Stimulated activated CD8-positive, alpha-beta memory T cell treated with anti-CD3 and anti-CD28 coated beads, Interleukin-7, amount 100 ng/mL, for 24 hours (primary cell): ENCODE measurements at places on chromosomes 3 and 15.
A peak's percentile ranks its signal among the peaks of the same experiment; 100 is the strongest.

DNA sequence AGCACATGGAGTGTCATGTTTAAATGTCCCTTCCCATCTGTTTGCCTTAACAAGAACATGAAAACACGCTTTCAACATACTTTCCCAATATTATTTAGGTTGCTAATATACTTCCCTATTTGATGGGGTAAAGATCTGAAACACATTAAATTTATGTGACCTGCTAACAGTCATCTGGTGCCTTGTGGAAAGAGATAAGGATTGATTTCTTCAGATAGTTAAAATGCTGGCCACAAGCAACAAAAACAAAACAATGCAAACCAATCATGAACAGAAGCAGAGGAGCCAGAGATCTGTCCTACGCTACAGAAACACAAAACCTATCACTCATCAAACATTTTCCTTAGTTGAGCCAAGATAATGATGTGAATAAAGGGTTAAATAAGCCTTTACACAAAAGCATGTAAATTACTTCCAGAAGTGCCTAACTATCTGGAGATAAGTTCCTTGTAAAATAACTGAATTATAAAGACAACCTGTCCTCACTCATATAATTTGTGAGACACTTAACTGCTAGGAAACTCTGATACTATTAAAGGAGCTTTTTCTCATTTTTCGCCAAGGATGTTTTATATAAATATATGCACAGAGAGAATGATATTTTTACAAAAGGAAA, 109.9 kb downstream of the NSUN3 start:
- no peak for DNase-seq

GRCh38 chr15:88393719-88394519, 73.3 kb downstream of the MRPL46 start:
- DNase-seq: no peak

GRCh38 chr3:79418855-79419621, 348.8 kb downstream of the ROBO1 start:
- no peak for DNase-seq

DNA sequence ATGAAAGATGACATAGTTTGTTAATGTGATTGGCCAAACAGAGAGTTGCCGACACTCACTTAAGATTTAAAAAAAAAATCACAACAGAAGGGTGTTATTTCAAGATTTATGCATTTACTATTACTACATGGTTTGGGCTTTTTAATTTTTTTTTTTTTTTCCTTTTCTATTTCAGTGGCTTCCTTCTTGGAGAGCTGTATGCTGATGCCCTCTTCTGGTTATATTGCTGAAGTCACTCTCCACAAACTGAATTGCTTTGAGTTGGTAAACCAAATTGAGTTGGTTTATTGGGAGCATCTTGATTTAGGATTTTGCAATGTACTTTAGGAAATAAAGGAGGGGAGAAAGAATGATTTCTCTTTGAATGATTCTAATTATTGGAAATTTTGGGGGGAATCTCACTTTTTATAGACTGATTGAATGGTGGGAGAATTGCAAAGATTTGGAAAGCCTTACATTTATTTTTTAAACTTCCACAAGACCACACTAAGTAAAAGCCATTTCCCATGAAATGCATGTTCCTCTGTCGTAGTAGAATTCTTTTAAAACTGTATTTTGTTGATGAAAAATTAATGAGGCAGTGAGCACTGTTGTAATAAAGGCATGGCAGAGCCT, 186.6 kb upstream of the FEZF2 start:
- no peak for DNase-seq

DNA sequence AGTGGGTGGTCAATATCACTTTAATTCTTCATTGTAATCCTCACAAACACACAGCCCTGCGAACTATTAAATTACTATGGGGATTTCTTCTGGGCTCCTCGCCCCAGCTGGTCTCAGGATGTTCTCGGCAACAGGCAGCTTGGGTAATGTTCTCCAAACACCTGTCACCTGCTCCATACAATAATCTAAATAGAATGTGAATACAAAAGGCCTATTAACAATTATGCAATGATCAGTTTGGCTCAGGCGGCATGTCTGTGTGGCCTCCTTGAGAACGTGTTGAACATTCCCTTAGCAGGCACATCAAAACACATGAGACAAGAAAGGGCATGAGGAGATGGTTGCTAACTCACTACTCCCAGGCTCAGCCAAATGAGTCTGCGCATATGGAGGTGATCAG, 158.6 kb upstream of the KBTBD8 start:
- DNase-seq: no peak

DNA sequence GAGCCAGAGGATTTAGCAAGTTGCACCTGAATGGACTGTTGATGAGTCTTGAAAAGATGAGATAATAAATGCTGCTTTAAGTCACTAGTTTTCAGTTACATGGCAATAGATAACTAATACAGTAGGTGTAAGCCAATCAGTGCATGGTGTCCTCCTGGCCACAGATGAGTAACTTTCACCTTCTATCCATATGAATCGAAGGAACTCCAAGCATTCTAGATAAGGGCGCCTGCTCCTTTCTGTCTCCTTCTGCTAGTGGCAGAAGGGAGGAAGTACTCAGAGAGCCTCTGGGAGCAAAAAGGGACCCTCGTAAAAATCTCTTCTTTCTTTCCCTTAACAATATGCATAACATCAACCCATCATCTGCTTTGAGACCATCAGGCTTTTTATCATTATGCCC, 37.3 kb downstream of the TM6SF1 start:
- DNase-seq: no peak

GRCh38 chr15:79973456-79974195, 2.6 kb upstream of the BCL2A1 start:
- DNase-seq: no peak

GRCh38 chr3:170553788-170554757, 31.8 kb downstream of the SLC7A14 start:
- DNase-seq: no peak

DNA sequence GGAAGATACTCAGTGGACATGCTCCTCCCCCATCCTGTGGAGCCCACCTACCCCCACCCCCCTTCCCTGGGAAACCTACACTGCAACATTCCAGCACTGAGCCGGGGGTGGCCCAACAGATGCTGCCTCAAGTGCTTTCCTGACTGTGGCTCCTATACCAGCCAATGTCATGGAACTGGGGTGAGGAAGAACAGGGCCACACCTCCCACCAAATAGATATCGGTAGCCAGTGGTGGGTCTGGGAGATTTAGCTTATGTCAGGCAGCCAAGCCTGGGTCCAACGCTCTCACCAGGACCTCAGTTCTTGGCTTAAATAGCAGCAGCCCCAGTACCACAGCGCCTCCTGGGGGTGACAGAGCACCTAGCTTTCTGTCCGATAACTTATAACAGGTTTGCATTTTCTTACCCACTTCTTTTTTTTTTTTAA, 30.3 kb downstream of the CDC25A start:
- DNase-seq: peak; percentile 40

DNA sequence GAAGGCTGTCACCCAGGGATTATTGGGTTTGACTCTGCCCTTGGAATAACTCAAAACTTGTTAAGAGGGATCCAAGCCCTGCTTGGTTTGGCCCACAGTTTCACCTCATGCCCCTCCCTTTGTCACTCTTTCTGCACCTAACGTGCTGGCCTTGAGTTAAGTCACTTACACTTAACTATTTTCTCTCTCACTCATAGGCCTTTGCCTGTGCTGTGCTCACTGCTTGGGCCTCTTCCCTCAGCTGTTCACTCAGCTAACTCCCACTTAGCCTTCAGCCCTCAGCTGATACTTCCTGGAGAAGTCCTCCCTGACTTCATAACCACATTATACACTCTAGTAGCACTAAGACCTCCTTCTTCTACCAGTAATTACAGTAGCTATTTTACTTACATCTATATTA, 133.3 kb downstream of the CMSS1 start:
- no peak for DNase-seq

DNA sequence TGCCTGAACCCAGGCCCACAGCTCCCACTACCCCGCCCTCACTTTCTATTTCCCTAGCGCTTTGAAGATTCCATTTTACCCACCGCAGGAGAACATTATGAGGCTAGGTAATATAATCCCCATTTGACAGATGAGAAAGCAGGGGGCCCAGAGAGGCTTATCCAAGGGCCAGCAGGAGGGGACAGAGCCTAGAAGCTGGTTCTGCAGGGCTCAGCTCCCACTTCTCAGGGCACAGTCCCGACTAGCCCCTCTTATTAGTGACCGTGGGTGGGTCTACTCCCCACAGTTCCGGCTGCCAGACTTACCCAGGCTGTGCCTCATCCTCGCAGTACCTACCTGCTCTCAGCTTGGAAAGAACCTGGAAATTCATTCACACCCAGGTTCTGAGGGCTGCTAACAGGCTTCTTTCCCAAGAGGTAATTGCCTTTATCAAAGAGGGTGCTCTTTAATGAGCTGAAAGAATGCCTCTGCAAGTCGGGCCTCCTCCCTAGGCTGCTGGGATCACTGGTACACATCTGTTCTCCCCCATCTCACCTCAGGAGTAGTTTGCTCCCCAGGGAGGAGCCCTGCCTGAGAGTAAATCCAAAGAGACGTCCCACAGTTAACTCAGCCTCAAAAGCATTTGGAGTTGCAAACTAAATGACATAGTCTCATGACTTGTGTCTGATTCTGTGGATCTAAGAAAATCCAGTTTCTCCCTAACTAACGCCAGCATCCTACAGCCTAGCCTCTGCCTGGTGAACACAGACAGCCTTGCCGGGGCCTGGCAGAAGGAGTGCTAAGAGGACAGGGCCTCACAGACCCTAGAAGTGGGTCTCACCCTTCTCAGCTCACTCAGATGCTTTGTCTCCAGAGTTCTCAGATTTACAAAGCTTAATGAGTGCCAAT, 125.0 kb downstream of the CHSY1 start:
- DNase-seq: no peak

DNA sequence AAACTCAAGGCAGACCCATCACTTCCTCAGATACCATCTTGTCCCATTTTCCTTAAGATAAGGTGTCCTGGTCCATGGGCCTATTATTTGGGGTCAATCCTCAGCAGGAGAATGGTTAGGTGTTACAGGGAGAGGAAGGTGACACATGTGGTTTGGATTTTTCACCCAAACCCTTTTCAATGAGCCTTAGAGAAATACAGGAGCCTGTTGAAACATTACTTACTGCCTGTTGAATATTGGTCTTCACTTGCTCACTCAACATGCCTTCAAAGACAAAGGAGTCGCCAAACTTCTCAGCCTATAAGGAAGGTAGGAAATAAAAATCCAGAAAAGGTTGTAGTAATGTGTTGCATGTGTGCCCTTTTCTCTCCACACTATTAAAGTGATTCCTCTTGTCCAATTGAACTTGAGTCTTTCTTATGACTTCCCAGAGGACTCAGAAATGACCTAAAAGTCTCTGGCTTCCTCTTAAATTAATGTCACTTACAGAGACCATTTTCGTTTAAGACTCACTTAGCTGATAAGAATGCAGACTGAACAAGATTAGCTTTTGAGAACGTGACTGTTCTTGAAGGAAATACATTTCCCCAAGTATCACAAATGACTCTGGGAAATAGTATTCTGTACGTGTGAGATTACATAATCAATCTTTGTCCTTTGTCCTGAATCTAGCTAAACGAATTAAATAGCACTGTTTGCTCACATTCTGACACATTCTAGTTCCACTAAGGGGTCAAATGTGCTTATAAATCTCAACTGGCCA, 17.8 kb downstream of the SUMF1 start:
- no peak for DNase-seq

DNA sequence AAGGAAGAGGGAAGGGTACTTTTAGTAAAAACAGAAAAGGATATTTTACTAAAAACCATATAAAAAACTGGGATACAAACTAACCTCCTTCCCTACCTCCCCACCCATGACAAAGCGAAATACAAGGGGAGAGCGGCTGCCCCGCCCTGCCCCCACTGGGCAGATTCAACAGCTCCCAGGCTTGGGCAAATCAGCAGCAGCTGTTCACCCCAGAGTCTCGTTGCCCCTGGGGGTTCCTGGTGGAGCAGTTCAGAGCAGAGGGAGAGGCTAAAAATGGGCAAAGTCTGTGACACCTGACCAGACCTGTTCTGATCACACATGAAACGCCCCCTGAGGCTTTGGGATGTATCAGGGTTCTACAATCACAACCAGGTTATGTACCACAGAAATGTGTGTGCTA, 2.5 kb upstream of the ETFA start:
- no peak for DNase-seq

GRCh38 chr15:79440355-79440908, 8.3 kb downstream of the MINAR1 start:
- DNase-seq: no peak

DNA sequence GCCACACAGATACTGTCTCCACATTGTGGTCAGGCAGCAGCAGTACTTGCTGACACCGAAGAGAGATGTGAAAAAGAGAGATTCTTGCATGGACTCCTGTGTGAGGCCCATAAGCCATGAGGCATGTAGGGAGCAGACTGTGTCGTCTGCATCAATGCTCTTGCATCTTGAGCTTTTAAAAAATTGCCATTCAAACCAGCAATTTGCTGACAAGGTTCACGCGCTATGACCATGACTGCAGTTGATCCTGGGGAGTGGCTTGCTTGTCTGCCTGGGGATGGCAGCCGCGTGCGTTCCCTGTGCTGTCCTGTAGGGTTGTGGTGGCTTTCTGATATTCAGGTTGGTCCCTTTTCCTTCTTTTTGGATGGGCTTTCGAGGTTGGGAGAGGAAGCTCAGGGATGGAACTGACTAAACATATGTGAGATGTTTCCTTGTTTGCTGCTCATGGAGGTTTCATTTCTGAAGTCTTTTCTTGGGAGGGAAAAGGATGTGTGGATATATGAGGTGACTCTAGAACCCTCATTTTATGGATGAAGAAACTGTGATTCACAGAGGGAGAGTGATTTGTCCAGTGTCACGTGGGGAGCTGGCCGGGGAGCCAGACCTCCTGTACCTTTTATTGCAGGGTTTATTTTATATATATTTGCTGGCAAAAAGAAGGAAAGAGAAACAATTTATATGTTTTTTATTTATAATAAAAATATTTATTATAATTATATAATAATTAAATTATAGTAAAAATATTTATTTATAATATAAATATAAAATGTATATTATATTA, 48.6 kb downstream of the LPP start:
- no peak for DNase-seq

DNA sequence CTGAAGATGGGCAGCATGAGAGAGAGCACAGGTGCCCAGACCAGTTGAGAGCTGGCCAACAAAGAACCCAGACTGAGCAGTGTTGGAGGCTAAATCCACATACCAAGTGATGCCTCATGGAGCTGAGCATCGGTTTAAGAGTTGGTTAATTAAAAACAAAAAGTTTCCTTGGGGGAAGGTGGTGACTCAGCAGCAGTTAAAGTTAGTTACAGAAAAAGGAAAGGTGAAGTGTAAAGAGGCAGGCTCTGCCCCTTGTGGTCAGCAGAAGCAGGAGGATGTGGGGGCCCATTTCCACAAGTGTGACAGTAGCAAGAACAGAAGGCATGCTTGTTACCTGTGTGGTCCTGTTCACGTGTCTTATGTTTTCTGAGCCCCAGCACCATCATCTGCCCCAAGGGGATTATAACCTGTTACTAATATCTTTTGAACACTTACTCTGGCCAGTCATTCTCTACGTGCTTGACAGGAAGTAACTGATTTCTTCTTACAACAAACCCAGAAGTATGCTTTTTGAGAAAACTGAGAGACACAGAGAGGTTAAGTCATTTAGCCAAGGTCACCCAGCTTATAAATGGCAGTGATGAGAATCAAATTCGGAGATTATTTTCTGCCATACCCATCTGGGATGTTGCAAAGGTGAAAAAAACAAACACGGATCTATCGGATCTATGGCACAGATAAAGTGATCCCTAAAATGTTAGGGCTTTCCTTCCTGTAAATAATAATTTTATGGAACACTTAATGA, 91.0 kb downstream of the EPHB1 start:
- no peak for DNase-seq

- DNase-seq: no peak
Measured at GRCh38 chr3:93994056-93994455, 14.1 kb downstream of the ARL13B start.
